ENCODE measurements at places on chromosomes 3 and 15.
A peak's percentile ranks its signal among the peaks of the same experiment; 100 is the strongest.

- no peak for DNase-seq
Observed at GRCh38 chr3:194781617-194782016, 95.9 kb downstream of the FAM43A start.

GRCh38 chr3:44280631-44281030 is 38.9 kb downstream of the TOPAZ1 start:
- no peak for DNase-seq

DNA sequence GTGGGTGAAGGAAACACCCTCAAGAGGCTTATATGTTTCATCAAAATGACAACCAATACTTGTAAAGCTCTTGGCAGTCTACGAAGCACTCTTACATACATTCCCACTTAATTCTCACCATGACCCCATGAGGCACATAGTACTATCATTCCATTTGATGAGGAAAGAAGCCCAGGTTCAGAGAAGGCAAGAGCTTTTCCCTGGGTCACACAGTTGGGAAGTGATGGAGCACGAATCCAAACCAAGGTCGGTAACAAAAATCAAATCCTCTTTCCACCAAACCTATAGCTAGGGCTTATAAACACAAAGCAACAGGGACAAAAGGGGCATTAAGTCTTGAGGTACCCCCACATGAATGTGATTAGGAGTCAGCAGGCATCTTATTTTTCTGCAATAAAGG is 187.1 kb downstream of the UACA start:
- no peak for DNase-seq

DNA sequence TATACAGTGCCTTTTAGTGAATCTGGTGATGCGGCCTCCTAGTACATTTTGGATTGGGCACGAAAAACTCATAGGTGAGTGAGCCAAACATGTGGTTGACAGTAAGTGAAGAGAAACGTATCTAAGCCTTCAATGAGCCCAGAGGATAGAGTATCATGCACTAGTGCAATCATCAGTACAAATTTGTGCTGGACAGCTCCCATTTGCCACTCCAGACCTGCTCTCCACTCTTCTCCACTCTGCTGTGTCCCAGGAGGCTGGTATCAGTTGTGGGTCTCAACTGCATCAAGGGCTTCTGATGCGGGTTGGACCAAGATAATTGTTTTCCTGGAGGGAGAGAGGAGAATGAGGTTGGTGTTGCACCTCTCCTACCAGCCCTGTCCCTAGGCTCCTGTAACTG is 9.1 kb upstream of the RASGRF1 start:
- no peak for DNase-seq

DNA sequence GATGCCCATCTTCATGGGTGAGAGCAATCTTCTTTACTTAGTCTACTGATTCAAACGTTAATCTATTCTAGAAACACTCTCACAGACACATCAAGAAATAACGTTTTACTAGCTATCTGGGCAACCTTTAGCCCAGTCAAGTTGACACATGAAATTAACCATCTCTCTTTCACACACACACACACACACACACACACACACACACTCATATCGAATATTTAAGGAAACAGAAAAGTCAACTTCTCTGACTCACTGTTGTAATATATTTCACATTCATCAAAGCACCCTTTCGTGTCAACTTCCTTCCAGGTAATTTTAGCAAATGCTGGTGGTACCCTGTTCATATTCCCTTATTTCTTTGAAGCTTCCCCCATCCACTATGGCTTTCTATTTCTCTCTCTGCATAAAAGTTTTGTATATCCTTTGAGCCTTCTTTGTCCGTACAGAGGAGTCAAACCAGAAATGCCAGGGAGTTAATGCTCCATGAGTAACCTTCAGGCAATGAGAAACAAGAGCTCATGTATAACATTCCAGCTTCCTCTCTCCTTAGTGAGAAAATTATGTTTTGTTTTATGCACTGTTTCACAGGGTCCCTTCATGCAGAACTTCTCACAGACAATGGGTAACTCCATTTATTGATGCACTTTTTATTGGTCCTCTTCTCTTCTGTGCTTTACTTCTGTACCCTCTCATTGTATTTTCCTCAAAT is 335.5 kb upstream of the CBLB start:
- DNase-seq = no peak

GRCh38 chr3:49007771-49008528 is 759 bp downstream of the WDR6 start:
- DNase-seq = peak; percentile 72

DNA sequence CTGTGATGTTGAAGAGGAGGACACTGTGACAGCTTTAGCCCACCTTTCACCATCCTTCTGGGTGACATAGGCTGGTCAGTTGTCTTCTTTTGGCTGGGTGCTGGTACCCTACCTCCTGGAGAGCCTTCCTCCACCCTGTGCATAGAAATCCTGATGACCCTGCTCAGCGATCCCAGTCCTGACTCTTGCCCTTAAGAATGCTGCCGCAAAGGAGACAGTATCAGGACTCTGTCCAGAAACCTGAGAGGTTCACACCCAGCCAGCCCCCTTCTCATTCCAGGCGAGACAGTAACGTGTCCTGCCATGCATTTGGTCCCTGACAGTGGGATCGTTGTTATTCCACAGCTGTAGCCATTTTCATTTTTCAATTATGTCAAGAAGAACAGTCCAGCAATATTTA is 312.8 kb upstream of the CHRM5 start:
- no peak for DNase-seq

- no peak for DNase-seq
Observed at GRCh38 chr15:87667643-87668042, 588.9 kb downstream of the NTRK3 start.

- DNase-seq = no peak
Observed at GRCh38 chr15:89450076-89451006, 46.0 kb downstream of the RHCG start.

DNA sequence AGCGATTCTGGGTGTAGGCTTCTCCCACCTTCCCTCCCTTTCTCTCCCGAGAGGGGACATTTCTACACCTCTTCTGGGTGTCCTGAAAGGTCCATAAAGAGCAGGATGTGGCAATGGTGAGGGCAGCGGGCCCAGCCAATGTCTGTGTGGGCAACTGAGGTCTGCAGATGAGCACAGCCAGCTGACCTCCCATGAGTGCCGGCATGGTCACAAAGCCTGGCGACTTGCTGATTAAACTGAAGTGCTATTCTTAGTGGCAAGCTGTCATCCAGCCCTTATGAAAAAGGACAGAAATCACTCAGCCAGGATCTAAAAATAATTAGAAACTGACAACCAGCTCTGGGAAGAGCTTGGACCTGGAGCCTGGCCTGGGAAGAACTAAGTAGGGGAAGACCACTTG is 124.3 kb upstream of the RGMA start:
- no peak for DNase-seq

- DNase-seq = no peak
Observed at GRCh38 chr3:34264337-34265041, 466.1 kb downstream of the PDCD6IP start.

DNA sequence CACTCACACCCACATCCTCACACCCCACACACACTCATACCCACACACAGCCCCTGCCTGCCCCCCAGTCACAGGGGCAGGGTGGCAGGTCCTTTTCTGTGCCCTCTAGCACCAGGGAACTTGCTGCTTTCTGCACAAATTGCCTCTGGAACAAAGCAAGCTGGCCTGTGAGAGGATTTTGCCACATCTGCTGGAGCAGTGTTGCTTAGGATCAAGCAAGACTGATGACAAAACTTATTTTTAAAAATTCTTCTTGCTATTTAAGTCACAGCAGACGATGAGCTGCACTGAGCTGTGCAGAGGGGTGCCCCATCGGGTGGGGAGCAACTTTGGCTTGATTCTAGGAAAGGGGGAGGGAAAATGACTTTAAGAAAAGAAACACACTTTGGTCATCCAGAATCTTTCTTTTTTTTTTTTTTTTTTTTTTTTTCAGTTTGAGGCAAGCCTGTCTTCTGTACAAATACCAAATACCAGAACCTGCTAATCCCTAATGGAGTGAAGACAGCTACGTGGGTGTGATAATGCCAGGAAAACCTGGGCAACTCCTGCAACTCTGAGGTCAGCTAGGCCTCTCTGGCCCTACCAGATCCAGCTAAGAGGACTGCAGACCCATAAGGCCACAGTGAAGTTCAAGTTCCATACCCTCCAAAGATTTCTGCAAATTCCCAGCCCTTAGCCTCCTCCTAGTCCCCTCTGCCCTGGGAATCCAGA is 195.3 kb downstream of the ABHD5 start:
- DNase-seq = no peak

DNA sequence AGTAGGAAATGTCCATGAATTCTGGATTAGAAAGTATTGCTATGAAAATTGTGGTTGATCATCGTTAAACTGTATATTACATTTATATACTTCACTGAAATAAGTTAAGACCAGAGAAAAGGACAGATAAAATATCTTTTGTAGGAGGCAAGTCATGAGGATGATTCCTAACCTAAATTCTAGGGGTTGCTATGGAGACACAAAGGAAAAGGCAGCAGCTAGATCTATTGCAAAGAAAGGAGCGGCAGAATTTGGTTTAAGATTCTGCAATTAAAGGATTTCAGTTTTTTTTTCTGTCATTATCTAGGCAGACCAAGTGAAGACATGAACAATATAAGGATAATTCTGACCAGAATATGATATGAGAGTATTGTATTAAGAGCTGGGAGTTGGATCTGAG is 136.1 kb downstream of the CHL1 start:
- DNase-seq = no peak

DNA sequence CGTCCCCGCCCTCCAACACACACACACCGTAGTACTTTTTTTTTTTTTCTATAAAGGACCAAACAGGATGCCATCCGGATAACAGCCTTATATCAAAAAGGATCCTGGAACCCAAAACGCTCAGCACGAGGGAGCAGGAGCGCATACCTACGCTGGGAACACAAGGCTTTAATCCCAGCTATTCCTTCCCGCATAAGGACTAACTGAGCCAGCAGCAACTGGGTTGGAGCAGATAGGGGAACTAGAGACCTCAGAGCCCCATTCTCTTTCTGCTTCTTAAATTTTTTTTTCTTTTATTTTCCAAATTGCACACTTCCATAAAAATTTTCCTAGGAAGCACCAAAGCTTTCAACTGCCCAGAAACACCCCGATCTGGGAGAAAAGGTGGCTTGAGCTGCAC is 1.3 kb downstream of the TRANK1 start:
- DNase-seq = no peak

GRCh38 chr3:9194509-9195184 is 54.8 kb downstream of the SRGAP3 start:
- no peak for DNase-seq

DNA sequence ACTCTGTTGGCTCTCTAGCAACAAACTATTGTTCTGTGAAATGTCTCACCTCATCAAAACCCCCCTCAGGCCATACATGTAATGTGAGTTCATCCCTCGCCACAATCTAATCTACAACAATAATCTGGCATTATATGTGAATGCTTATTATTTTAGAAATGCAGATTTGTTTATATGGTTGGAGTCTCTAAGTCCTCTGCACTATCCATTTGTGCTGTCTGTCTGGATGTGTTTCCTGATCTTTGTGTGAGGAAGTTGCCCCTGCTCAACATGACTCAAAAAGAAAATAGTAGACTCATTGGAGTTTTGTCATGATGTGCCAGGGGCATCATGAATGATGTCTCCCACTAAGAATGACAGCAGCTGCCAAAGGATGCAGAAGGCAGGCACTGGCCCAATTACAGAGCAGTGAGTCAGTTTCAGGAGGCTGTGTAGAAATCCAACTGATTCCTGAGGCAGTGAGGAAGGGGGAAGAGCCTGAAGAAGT is 161.6 kb upstream of the PDZRN3 start:
- DNase-seq = no peak

- no peak for DNase-seq
Observed at GRCh38 chr15:76179023-76179422, 119.2 kb downstream of the TMEM266 start.

DNA sequence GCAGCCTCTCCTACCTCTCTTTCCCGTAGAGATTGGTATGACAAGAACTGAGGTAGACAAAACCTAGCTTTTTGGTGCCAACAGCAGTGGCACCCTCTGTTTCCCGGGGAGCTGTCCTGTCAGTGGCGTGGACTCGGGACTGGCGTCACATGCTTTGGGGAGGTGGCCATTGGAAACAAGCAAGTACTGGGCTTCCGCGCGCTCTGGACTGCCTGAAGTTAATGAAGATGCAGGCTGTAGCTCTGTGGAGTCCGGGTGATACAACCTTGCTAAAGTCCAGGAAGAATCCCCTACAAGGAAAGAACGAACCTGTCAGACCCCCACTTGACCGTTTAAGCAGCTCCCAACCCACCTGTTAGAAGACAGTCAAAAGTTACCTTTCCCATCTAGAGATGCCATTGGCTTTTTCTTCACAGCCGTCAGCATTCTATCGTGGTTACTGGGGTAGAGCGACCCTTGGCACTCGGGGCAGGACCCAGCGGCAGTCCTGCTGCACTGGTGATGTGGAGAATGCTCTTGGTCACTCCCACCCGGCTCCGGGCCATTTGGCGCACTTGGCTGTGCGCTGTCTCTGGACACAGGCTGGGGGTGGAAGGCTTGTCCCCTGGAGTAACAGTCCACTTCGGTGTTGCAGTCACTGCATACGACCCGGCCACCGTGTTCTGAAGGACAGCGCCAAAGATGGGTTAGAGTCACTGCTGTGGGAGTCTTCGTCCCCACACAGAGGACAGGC is 120.5 kb downstream of the LRIG1 start:
- DNase-seq = no peak

GRCh38 chr3:115040673-115041286 is 106.3 kb downstream of the ZBTB20 start:
- peak; percentile 4 for DNase-seq

GRCh38 chr3:12351145-12351544 is 62.3 kb downstream of the PPARG start:
- DNase-seq = no peak

DNA sequence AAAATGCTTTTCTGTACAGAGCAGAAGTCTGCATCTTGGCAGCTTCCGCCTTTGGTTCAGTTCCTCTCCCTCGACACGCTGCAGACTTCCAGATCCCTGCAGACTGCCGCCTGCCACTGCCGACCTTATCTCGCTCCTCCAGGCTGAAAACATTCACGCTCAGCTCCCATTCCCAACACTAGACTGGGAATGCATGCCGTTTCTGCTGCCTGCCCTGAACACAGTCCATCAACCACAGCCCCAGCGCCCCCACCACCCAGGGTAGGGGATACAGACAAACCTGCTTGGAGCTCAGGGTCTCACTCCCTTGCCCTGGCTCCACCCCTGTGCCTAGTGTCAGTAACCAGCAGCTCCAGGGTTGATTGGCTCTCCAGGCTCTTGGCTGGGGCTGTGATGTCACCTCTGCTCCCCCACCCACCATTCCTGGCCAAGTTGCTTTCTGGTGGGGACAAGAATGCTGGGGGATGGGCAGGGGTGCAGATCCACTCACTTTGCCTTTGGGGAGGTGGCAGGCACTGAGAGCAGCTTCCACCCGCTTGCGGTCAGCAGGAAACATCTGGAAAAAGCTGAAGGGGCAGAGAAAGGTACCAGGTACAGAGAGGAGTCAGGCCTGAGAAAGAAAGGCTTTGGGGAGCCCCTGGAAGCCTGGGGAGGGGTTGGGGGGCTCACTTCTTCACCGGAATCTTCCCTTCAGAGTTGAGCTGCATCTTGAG is 6.1 kb downstream of the PLCB2 start:
- no peak for DNase-seq
